Cortex of kidney (tissue), 1 donor: ENCODE measurements at places on chromosomes 12 and 14.

DNA sequence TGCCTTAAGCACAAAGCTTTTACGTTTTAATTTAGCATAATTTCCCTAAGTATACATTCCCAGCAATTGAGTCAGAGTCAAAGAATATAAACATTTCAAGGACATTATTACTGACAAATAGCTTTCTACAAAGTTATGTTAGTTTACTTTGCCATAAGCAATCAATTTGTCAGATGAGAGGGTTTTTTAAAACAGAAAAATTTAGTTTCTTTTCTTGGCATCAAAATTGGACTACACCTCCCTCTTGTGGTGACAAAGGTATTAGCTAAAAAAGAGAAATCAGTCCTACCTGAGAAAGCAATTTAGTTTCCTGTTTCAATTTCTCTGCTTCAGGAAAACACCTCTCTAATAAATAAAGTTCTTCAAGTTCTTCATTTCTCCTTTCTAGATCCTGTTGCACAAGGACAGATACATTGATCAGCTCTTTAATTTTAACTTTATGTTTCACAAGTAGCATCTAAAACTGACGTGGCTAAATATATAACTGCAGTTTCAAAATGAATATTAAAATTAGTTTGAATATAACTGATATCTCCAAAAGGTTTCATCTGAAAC lies 39.9 kb downstream of the DNAI7 start:
- no peak for DNase-seq

DNA sequence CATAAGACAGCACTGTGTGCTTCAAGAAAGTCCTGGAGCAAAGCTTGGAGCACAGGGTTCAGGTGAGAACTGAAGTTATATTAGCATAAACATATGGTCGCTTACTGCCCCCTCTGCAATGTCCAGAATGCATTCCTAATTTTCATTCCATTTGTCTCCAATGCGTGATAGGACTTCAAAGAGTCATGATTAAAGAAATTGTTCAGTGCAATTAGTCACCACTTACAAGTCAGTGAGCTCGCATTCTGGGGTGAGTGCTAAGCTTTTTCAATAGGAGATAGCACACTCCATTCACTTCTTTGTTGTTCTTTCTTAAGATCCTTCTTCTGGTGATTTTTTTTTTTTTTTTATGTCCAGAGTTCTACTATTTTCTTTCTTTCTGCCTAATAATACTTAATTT lies 398.4 kb downstream of the SYT1 start:
- DNase-seq = no peak

- no peak for DNase-seq
These were observed 23.9 kb downstream of the RASSF8 start for GRCh38 chr12:25982416-25982815.

DNA sequence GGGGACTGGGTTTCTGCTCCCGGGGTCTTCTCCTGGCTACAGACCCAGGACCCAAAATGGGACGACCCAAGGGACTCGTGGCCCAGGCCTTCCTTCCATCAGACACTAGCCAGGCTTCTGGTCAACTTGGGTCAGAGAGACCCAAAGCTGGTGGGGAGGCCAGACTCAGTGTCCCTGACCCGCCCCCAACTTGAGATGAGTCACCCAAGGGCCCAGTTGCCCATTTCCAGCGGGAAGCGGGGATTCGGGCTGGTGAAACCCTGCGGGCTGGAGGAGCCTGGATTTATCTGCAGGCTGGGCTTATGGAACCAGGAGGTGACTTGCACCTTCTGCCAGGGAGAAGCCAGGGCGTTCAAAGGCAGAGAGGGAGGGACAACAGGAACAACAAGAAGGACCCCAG lies 81.5 kb downstream of the RFLNA start:
- DNase-seq = no peak

DNA sequence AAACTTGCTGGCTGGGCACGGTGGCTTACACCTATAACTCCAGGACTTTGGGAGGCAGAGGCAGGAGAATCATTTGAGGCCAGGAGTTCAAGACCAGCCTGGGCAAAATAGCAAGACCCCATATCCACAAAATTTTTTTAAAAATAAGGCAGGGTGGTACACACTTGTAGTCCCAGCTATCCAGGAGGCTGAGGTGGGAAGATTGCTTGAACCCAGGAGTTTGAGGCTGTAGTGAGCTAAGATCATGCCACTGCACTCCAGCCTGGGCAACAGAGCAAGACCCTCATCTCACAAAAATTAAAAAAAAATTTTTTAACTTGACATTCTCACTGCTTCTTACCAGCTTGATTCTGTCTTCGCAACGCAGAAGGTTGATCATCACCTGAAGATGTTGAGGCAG lies 39.5 kb downstream of the SSH1 start:
- DNase-seq = no peak
